ENCODE measurements at places on chromosomes 12 and 14.

DNA sequence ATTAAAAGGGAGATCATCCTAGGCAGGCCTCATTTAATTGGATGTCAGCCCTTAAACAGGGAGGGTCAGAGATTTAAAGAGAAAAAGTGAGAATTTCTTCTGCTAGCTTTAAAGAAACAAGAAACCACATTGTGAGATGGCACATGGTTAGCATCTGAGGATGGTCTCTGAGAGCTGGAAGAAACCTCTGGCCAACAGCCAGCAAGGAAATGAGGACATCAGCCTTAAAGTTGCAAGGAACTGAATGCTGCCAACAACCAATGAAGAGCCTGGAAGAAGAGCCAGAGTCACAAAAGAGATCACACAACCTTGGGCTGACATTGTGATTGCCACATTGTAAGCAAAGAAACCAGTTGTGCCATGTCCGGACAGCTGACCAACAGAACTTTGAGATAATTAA, 17.5 kb upstream of the FAR2 start:
- DNase-seq: no peak

GRCh38 chr14:24817212-24818057, 183.4 kb upstream of the GZMB start:
- no peak for DNase-seq

- DNase-seq: no peak
These were observed 2.1 kb downstream of the IFI27 start for GRCh38 chr14:94112513-94113063.

GRCh38 chr14:85479306-85479705, 50.6 kb upstream of the FLRT2 start:
- no peak for DNase-seq

- DNase-seq: no peak
These were observed 50.5 kb downstream of the KITLG start for GRCh38 chr12:88529531-88530488.

DNA sequence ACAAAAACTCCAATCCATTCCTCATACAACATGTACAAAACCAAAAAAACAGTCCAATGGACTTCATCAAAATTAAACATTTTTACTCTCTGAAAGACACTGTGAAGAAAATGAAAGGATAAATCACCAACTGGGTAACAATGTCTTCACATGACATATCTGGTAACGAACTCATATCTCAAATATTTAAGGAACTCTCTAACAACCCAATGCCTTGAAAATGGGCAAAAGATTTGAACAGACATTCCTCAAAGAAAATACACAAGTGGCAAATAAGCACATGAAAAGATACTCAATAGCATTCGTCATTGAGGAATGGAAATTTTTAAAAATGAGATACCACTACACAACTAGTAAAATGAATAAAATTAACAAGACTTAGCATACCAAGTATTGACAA, 198.7 kb upstream of the RASSF8 start:
- no peak for DNase-seq

DNA sequence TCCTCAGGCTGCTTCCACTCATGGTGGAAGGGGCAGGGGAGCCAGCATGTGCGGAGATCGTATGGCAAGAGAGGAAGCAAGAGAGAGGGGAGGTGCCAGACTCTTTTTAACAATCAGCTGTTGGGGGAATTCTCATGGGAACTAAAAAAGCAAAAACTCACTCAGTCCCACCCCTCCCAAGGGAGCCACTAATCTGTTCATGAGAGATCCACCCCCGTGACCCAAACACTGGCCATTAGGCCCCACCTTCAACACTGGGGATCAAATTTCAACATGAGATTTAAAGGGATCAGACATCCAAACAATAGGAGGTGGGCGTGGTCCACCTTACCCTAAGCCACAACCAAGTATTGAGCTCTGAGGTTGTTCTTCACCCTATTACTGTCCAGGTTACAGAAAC, 375.1 kb downstream of the GRIN2B start:
- DNase-seq: no peak

Measured in activated T-helper 9 cell treated with anti-CD3 and anti-CD28 coated beads, Interleukin-2, amount 50 U/mL, for 16 hours (primary cell).